ENCODE measurements at places on chromosomes 12 and 14.

DNA sequence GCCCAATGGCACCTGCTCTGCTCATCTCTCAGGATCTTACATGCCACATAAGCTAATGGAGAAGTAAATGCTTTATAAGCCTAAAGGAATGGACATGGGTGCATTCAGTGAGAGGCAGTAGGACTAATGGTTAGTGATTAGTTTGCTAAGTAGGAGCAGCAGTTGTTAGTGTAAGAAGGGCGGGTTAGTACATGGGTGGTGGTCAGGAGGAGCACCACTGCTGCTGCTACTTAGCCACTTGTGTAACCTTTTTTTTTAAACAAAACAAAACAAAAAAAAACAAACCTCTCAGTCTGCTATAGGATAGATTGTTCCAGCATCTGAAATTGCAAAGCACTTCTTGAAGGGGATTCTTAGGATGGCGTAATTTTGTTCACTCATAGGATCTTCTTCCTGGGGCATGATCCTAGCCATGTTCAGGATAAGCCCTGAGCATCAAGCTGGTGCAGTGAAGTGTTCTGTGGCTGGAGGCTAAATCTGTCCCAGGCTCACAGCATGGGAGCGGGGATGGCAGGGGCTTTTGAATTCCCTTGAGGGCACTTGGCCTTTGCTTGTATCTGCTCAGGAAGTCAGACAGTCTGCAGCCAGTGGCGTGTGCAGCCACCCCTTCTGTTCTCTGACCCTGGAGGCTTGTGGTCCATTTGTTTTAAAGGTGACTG is 63.6 kb downstream of the CHST11 start:
- no peak for DNase-seq

- DNase-seq = no peak
Measured at GRCh38 chr12:22334410-22335100, at the start of gene ST8SIA1. Gene ST8SIA1, minus strand, starts transcription at chr12:22334707. Its CDS starts 475 bp downstream, at chr12:22334232.

- DNase-seq = no peak
Measured at GRCh38 chr14:105924951-105925591, 398.7 kb downstream of the TMEM121 start.

DNA sequence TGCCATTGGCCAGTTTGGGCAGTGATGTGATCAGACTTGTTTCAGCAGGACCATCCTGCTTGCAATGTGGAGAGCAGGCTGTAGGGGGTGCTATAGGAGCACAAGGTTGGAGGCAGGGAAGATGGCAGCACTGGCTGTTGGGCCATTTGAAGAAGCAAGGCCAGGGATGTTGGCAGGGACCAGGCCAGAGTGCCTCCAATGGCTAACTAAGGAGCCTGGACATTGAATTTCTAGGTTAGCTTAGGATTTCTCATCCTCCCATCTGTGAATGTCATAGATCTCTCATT is 23.5 kb downstream of the FGF23 start:
- no peak for DNase-seq

- DNase-seq = peak; percentile 4
Measured at GRCh38 chr14:24806061-24806678, 172.2 kb upstream of the GZMB start.
